Stimulated activated CD4-positive, alpha-beta T cell treated with anti-CD3 and anti-CD28 coated beads, Interleukin-12 subunit alpha, Interleukin-12 subunit beta, amount 100 ng/mL, for 48 hours (primary cell): ENCODE measurements at places on chromosomes 7 and 10.

GRCh38 chr7:78185149-78185745, 386.7 kb downstream of the PHTF2 start:
- no peak for DNase-seq

DNA sequence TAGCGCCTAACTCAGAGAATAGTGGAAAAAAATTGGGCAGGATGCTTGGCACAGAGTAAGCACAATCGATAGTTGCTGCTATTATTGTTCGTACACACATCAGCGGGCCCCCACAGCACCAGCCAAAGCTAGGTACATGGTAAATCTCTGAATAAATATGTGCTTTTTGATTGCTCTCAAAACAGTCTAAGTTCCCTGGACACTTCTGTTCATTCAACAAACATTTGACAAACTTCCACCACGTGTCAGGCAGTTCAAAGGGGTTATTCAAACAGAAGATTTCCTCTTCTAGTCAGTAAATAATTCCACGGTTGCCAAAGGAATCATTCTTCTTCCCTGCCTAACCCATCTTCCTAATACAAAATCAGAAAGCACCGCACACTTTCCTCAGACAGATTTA, 150.8 kb downstream of the DGKI start:
- no peak for DNase-seq

- no peak for DNase-seq
Measured at GRCh38 chr10:94344522-94345122, 18.1 kb downstream of the NOC3L start.

DNA sequence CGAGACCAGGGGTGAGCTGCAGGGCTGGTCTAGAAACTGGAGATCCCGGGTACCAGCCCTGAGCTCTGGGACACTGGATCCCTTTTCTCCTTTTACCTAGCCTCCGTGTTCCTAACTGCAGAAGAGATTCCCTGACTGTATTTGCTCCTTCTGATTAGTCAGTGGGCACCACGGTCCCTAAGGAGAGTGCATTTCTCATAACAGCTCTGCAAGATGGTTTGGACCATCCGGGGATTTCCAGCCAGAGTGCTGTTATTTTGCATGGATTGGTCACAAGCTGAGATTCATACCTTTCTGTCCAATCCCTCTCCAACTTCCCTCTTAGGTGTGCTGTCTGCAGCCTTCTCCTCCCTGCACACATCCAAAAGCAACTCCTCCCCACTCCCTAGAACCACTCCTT, 122.6 kb downstream of the MYL10 start:
- no peak for DNase-seq

DNA sequence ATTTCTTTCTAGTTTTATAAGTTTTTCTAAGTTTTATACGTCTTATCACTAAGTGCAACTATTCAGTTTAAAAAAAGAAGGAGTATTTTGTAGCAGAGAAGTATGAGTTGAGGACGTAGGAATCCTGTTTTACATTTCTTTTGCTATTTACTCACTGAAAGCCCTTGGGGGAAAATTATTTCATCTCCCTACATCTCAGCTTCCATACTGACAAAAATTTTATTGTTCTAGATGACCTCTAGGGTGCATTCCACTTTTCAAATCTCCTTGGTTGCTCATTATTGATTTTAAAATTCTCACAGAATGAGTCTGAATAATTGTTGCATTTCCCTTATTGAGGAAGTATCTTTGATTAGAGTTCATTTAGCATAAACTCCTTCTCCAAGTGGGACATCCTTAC, 14.9 kb upstream of the PDK4 start:
- DNase-seq, result no peak

- DNase-seq, result no peak
Measured at GRCh38 chr10:52870562-52870961, 98.0 kb upstream of the MBL2 start.

DNA sequence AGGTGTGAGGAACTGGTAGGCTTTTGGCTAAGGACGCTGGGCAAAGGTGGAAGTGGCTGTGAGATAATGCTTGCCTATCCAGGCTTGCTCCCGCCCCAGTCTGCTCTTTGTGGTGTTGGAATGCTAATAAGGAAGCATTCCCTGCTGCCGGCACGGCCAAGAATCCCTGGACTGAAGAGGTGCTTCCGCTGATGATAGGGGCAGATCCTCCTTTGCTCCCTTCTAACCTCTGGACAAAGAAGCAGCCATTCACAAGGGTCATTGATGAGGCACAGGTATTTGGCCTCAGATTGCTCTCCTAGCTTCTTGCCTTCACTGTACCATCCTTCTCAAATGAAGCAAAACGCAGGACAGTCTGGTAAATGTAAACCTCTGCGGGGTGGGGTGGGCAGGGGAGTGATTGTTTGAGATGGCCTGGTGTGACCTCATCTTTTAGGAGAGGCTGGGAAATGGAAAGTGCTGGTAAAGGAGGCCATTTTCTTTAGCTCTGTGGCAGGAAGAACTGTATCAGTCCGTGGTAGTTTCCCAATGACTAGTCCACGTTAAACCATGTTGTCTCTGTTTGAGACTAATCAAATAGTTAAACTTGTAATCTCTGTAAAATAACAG, 1.7 kb downstream of the PGAM1 start:
- DNase-seq, result no peak

GRCh38 chr7:105745681-105746330, 130.6 kb downstream of the ATXN7L1 start:
- DNase-seq, result no peak

DNA sequence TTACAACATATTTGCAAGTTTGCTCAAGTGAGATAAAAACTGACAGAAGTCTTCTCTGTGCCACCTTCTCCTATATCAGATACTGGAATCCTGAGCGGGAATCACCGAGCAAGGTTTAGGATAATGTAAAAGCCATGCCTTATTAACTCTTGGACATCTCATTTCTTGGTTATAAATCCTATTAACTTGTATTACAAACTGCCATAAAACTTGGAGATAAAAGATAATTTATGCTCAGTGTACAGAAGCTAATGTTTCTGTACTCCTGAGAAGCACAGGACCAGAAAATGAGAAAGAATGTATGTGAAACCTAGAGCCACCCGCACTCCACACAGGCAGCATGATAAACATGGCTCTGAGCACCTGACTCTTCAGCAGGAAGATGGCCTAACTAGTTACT, 181.2 kb upstream of the NOBOX start:
- DNase-seq, result no peak

DNA sequence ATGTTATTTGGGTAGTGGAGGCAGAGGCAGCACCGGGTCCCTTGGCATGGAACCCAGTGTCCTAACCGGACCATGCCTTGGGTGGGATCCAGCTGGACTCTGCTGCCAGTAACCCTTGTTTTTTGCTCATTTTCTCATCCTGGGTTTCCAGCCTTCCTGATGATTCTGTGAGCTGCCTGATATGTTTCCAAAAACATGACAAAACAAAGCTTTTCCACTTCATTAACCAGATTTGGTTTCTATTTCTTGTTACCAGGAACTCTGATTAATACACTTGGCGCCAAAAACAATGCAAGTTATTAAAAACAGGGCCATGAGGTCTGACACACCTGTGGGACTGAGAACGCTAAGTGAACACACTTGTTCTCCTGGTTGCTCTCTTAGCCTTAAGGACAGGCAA, 32.8 kb upstream of the DLG5 start:
- DNase-seq, result no peak

DNA sequence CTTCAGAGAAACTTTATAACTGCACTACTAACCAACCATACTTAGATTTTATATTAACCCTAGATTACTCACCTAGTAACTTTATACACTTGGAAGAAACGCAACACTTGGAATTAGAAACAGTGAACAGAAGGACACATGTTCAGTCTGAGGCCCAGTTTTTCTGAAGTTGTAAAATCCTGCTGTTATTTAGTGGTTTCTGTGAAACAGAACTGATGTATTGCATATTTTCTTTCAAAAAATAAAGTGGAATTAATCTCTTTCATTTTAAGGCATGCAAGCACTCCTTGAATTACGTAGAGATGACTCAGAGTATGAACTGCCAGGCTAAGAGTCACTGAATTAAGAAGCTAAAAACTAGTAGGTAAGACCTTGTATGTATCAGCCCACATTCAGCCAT, 215.8 kb downstream of the SKAP2 start:
- DNase-seq, result no peak

DNA sequence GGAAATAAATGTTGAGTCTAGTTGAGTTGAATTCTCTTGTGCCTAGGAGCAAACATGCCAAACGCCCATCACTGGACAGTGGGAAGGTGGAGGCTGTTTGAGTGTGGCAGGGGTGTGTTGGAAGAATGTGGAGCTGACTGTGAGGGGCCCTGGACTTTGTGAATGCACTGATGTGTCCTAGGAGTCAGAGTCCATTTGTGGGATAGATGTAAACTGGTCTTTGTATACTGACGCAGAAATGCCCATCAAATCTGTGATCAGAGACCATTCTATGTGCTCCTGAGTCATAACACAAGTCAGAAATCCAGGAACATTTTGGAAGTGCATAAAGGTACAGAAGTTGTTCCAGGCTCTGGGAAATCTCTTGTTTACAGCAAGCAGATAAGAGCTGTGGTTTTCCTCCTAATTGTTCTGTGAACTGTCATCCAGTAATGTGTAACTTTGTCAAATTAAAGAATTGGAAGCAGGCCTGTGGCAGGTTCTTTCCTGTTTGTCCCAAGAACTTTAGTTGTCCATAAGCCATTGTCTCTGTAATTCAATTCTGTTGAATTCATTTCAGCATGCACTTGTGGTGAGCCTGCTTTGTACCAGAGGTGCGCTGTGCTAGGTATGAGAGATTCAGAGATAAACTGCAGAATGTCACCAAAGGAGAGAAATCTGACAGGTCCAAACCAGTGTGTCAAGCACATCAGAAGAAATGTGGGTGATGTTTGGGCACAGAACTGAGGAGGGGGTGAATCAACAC, 7.6 kb downstream of the PRXL2A start:
- DNase-seq, result no peak

- no peak for DNase-seq
Measured at GRCh38 chr10:100100651-100101184, 19.0 kb upstream of the CPN1 start.

DNA sequence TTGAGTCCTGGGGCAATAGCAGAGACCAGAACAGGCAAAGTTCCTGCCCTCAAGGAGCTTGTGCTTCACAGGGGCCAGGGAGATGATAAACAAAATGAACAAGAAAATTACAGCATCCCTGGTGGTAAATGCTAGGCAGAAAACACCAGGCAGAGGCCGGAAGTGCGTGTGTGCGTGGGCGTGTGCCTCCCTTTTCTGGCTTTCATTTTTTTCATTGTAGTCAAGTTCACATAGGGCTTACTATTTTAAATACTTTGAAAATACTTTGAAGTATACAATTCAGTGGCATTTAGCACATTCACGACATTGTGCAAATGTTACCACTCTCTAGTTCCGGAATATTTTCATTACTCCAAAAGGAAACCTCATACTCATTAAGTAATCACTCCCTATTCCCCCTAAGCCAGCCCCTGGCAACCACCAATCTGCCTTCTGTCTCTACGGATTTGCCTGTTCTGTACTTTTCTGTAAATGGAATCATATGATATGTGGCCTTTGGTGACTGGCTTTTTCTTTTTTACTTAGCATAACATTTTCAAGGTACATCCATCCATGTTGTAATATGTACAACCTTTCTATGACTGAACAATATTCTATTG, 88.1 kb upstream of the PDCD4 start:
- peak; percentile 59 for DNase-seq

GRCh38 chr10:121025731-121026130, 174.6 kb downstream of the WDR11 start:
- no peak for DNase-seq

DNA sequence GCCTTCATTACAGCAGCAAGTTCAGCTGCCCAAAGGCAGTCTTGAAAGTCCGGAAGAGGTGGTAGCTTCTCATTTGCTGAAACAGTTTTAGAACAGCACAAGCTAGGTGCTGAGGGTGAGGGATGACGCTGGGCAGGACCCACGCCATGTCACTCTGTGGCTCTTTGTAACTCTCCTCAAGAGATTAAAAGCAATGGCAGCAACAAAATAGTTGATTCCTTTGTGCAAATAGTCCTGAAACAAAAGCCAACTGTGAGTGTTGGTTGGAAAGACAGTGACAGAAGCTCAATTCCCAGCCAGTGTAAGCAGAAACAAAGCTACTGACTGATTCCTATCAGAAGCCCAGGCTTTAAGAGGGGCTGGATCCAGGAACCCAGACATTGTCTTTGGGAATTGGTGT, 47.6 kb upstream of the AQP1 start:
- DNase-seq, result no peak

GRCh38 chr7:114504586-114504985, 90.0 kb downstream of the FOXP2 start:
- DNase-seq, result no peak

GRCh38 chr10:76191336-76191735, 759.9 kb downstream of the LRMDA start:
- no peak for DNase-seq

GRCh38 chr7:116783666-116784318, 78.6 kb upstream of the CAPZA2 start:
- no peak for DNase-seq
